Inflammatory macrophage treated with lipopolysaccharide for 4 hours (primary cell): ENCODE measurements at places on chromosomes 3 and 15.
A peak's percentile ranks its signal among the peaks of the same experiment; 100 is the strongest.

GRCh38 chr15:37014566-37014965 is 85.8 kb downstream of the MEIS2 start:
- no peak for DNase-seq

DNA sequence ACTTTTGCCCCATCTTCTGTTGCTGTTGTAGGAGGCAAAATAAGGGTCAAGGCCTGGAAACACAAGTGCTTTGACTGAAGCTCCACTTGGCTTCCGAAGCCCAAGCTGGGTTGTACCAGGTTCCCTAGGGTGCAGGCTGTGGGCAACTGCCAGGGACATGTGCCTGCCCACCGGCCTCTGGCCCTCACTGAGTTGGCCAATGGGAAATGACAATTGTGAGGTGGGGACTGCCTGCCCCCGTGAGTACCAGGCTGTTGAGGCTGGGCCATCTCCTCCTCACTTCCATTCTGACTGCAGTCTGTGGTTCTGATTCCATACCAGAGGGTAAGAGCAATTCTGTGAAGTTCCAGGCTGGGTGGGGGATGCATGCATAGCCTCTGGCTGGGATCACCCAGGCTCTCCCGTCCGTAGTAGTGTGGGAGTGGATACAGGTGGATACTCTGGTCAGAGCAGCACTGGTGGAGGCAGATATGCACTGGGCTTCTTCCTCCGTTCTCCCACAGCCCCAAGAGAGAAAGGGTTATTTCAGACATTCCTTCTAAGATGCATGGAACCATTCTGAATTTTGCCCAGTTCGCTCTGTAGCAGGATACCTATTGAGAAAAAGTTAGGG is at the start of gene ADIPOQ:
Gene ADIPOQ (plus strand): TSS at position 285 of the 613 bp plus-strand sequence. CDS start 10,349 bp downstream, outside the sequence.
- no peak for DNase-seq

- DNase-seq = no peak
Observed at GRCh38 chr3:45781271-45781670, 15.1 kb downstream of the SLC6A20 start.

DNA sequence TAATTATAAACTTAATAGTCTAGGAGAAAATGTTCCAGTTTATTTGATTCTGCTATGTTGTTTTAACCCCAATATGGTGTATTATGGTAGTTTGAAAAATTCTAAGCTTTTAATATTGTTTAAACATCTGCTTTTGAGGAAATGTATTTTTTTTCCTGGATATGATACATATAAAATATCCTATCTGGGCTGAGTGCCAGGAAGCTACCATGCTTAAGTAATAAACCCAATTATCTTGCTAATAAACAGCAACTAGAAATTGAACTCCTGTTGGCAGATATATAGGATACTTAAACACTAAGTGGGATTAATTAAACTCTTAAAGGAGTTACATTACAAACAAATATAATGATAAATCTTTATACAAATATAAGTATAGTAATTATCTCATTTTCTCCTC is 293.7 kb upstream of the GRM7 start:
- no peak for DNase-seq

GRCh38 chr15:34708422-34708821 is 46.4 kb downstream of the GJD2 start:
- DNase-seq = peak; percentile 36

DNA sequence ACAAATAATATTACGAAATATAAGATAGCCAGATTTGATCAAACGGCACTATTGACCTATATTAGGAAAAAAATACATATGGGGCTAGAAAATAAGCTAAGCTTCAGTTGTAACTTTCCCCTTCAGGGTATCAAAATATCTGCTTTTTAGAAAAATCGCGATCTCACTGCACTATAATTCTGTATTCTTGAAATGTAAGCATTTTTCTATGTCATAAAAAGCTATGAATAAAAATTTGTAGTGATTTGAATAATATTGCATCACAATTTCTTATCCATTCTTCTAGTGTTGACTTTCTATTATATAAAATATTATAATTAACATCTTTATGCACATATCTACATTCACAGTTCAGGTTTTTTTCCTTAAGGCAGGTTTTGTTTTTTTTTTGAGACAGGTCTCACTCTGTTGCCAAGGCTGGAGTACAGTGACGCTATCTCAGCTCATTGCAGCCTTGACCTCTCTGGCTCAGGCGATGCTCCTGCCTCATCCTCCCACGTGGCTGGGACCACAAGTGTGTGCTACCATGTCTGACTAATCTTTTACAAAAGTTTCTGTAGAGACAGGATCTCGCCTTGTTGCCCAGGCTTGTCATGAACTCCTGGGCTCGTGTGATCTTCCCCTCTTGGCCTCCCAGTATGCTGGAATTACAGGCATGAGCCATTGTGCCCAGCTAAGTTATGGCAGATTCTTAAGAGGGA is 21.6 kb downstream of the EMC4 start:
- no peak for DNase-seq
